ENCODE measurements at places on chromosomes 11 and 22.

- no peak for DNase-seq
These were observed 101.2 kb upstream of the RAG2 start for GRCh38 chr11:36699271-36699670.

DNA sequence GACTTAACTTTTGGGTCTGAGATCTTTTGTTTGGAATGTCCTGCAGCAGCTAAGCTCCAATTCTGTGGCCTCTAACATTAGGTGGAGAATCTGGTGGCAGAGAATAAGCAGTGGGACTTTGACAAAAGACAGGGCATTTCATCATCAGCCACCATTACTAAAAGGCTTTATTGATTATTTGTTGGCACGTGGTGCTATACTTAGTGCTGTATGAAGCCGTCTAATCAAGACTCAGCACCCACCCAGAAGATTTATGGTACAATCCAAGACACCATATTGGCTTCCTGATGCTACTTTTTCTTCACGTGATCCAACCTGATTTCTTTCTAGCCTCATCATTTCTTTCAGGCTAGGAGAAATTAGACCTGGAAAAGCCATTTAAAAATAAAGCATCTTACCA is 80.7 kb upstream of the GRAMD1B start:
- no peak for DNase-seq

- no peak for DNase-seq
These were observed 9.9 kb downstream of the B3GAT1 start for GRCh38 chr11:134401825-134402809.

GRCh38 chr11:3058753-3059664 is 1.8 kb upstream of the CARS1 start:
- no peak for DNase-seq

DNA sequence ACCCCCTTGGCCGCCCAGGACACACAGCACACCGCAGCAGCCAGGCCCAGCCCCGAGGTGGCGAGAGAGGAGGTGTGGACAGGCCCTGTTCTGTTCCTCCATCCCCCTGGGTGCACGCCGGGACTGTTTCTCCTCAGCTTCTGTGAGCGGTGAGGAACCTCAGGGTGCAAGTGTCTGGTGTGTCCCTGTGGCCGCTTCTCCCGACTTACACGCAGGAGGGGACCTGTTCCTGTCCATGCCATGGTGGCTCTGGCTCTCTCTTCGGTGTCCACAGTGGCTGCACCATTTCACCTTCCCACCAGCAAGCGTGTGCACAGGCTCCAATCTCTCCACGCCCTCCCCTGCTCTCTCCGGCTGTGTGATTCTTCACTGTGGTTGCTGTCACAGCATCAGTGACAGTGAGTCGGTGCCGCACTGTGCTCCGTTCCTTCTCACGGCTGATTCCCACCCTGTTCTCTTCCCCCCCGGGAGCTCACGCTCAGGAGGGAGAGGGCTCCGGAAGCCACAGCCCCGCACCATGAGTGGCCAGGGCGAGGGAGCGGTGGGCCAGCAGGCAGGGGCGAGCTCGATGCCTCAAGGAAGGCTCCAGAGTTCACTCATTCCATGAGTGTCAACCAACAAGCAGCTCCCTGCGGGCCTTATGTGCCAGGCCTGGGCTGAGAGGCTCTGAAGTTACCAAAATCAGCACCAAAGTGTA is 18.6 kb upstream of the WNT7B start:
- DNase-seq, result no peak
